Stimulated activated CD4-positive, alpha-beta T cell treated with anti-CD3 and anti-CD28 coated beads, Interleukin-1b, Interleukin-23, amount 100 ng/mL, for 24 hours (primary cell): ENCODE measurements at places on chromosomes 3 and 15.

DNA sequence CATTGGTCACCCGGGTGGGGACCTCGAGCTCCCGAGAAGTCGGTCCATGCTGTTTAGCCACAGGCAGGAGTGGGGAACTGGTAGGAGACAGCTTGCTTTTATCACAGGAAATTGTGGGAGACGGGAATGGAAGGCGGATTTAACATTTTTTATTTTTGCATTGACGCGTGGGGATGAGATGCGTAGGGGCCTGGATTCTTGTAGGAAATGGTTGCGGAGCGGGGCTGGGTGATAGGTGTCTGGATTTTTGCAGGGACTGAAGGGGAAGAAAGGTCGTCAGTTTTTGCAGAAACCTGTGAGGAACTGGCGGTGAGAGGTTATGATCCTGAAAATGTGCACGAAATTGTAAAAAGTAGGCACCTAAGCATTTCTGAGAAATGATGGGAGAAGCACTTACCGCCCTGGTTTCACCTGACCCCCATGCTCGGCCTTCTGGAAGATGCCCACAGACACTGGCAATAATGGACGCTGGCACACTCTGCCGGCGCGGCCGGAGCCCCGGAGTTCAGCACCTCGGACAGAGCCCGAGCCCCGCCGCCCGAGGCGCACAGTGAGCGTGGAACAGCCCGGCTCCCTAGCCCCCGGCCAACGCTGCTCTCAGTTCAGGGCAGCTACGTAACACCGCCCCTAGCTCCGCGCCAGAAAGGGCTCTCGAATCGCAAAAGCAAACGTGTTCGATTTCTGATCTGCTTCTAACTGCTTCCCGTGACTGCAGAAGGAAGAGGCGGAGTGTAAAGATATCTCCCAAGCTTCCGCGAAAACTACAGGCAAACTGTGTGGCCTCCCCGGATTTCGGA is 928 bp downstream of the ANKRD34C start:
- DNase-seq = peak; percentile 21

GRCh38 chr3:15535732-15536131 is 14.2 kb upstream of the COLQ start:
- peak; percentile 26 for DNase-seq

DNA sequence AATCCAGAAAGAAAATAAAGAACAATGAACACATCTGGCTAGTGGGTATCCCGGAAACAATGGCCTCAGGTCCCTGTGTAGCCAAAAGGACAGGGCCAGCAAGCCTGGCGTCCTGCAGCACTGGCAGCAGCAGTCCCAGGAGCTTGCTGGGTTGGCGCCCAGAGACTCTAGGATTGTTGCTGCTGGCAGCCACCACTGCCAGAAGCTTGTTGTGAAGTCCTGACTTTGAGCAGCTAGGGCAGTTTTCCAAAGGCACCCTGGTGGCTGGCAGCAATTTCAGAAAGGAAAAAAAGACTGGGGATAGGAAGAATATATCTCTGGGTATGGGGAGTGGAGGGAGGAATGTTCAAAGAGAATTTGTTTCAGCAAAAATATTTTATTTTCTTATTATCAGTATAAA is 11.3 kb downstream of the SHQ1 start:
- DNase-seq = no peak

- DNase-seq = no peak
Measured at GRCh38 chr3:182892226-182892625, 88.1 kb downstream of the DCUN1D1 start.

GRCh38 chr3:46632792-46633191 is 20.5 kb downstream of the FAM240A start:
- DNase-seq = no peak
